ENCODE measurements at places on chromosomes 7 and 10.

- no peak for DNase-seq
Measured at GRCh38 chr7:96676919-96677318, 32.7 kb downstream of the SEM1 start.

DNA sequence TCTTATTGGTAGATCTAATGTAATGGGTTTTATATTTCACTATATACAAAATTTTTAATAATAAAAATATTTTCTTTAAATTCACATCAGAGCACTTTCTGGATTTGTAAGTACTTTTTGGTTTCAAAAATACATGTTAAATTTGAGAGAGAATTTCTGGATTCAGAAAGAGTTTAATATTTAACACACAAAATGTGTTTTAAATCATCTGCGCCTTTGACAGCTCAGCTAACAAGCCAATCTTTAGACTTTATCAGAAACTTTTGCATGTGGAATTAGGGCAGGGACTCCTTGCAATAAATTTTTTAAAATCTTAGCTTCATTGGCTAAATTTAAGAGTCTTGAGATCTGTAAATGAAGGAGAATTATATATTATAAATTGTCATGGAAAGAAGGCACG is 32.7 kb upstream of the RHOBTB1 start:
- no peak for DNase-seq

- DNase-seq, result peak; percentile 42
Measured at GRCh38 chr7:151008511-151009323, 15.6 kb downstream of the ATG9B start.

DNA sequence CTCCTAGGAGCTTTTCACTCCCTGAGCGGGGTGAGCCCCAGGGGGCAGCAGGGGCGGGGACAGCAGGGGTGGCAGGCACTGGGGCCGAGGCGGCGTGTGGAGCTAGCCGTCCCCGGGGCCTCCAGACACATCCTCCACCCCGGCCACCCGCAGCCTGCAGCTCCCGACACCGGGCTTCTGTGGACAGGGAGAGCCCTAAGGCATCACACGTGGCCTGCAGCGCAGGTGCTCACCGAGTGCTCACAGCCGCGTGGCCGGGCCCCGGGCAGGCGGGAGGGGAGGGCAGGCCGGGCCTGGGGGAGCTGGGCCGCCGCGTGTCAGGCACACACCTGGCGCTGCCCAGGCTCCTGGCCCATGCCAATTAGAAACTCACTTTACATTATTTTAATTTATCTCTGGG is 51.4 kb downstream of the MICALL2 start:
- DNase-seq, result no peak

DNA sequence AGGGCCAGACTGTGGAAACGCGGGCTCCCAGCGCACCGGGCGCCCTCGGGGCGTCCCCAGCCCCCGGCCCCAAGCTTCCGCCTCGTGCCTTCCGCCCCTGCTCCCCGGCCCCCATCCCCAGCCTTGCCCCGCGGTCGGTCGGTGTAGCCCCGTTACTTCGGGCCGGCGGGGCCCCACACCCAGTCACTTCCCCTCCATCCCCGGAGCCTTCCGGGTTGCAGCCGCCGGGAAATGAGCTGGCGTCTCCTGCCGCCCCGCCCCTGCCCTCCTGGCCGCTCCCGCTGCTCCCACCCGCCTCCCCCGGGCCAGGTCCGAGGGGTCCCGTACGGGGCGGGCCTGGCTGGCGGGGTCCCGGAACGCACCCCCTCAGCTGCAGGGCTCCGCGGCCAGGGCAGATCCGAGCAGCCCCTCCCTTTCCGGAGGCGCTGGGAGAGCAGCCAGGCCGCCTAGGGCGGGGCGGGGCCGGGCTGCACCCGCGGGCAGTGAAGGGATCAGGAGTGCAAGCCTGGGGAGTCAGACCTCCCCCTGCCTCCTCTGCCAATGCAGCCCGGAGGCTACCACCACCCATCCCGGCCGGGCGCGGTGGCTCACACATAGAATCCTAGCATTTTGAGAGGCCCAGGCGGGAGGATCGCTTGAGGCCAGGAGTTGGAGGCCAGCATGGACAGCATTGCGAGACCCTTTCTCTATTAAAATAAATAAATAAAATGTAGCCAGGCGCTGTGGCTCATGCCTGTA is 709 bp downstream of the ARPC1B start:
- peak; percentile 24 for DNase-seq

- DNase-seq, result no peak
Measured at GRCh38 chr7:37311355-37311754, 137.3 kb downstream of the ELMO1 start.

GRCh38 chr10:117007080-117007479 is 2.1 kb upstream of the SHTN1 start:
- DNase-seq, result no peak

- no peak for DNase-seq
Measured at GRCh38 chr10:51479711-51480110, 219.7 kb downstream of the CSTF2T start.

GRCh38 chr10:62155054-62155680 is 113.5 kb downstream of the RTKN2 start:
- DNase-seq, result no peak

GRCh38 chr10:58266003-58266825 is 1.5 kb downstream of the IPMK start:
- DNase-seq, result no peak

DNA sequence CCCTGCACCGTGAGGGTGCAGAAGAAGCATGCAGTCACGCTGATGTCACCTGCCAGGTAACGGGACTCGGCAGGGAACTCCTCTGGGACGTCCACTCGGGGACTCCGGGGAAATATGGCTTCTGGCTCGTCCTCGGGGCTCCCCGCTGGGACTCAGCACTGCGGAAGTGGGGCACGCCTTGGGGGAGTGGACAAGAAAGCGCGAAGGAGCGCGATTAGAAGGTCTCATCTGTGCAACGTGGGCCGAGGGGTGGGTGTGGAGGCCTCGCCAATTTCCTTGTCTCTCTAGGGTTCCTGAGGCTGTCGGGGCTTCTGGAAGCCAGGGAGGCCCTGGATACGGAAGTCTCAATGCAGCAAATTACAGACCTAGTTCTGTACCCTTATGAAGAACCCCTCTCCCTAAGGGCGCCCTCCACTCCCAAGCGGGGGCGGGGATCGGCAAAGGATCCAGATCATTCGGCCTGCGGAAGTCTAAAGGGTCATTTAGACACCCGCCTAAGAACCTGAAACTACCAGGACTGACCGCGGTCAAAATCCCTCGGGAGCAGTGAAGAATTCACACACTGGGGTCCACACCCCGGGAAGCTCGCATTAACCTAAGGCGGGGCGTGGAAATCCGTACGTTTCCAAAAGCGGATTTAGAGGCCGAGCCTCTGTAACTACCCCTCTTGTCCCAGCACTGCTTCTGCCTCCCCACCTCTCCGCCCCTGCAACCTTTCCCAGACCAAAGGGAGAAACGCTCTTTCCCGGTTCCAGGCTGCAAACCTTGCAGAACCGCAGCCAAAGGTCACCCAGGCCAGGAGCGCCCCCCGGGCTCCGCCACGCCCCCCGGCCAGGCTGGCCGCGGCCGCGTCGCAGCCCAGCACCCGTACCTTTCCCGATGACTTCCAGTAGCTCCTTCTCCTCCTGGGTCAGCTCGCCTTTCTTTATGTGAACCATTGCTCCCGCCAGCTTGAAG is 640 bp downstream of the ANKMY2 start:
- peak; percentile 12 for DNase-seq

- DNase-seq, result no peak
Measured at GRCh38 chr7:50470250-50471163, 20.4 kb upstream of the FIGNL1 start.

- no peak for DNase-seq
Measured at GRCh38 chr7:85226361-85227085, 39.7 kb upstream of the SEMA3D start.

DNA sequence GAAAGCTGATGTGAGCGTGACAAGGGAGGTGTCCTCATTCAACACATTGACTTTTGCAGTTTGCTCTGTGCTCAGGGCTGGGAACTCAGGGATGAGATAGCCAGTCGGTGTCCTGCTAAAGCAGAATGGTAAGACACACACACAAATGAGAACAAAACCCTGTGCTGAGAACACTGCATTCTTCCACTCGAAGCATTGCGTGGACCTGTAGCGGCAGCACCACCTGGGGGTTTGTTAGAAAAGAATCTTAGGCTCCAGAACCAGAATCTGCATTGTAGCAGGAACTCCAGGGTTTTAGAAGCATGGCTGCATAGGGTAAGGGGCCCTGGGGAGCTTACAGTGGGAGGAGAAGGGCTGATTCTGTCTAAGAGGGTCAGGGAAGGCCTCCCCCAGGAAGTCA is 21.5 kb upstream of the OGDHL start:
- DNase-seq, result no peak

DNA sequence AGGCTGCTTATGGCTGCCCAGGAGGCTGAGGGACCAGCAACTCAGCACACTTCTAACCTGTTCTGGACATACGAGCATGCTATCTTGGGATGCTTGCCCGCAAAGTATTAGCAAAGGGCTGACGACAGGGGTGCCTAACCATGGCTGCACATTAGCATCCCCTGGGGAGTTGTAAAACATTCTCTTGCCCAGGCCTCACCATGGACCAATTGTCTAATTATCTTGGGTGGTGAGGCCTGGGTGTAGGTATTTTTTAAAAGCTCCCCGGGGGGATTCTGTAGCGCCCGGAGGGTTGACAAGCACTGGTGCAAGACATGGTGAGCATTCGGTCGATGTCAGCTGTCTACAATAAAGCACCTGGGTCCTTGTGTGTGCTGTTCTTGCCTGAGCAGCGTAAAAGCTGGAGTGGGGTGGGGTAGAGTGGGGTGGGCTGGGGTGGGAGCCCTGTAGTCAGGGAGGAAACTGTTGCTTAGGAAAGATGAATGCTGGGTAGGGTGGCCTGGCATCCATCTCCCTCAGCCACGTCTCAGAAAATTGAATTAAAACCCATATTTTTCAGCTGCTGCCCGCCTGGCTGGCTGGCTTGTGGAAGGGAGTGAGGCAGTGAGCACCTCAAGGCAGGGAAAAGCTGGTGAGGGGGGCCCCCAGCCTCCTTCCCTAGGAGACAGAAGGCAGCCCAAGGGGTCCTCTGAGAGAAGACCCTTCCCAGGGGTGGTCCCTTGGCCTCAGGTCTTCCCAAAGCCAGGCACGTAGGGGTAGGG is 2.9 kb upstream of the ADCYAP1R1 start:
- no peak for DNase-seq

DNA sequence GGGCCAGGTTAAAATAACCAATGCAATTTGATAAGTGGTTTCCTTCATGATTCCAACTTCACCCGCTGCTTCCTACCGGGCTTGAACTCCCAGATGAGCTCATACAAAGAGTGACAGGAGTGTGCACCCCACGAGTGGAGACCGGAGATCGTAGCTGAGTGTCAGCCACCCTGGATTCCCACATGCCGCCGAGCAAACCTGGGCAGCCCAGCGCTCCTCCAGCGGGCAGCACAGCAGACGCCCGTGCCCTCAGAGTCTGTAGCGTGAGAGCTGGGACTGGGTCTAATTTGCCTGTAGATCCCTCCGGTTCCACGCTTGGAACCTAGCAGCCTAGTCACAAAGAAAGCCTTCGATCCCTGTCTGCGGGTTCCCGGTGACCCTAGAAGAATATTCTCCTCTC is 476.1 kb upstream of the MGMT start:
- DNase-seq, result no peak

GRCh38 chr7:18399436-18400235 is 95.9 kb upstream of the HDAC9 start:
- DNase-seq, result no peak

GRCh38 chr10:58981846-58982245 is 194.6 kb upstream of the PHYHIPL start:
- DNase-seq, result no peak

GRCh38 chr7:114255404-114255841 is 159.2 kb upstream of the FOXP2 start:
- DNase-seq, result no peak

DNA sequence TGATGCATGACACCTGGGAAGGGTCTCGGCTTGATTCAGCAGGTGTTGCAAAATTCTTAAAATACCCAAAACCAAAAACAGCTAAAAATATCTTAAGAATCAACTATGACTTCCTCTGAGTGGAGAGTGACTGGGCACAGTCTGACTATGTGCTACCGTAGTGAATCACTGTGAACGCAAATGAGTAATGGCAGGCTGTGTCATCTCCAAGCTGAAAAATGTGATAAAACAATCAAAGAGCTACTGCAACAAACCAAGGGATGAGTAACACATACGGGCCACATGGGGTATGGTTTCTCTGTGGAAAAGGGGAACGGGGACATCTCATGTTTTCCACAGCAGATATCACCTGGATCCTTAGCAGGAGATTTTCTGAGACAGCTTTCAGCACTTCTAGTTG is 127.5 kb downstream of the ABCA13 start:
- no peak for DNase-seq

DNA sequence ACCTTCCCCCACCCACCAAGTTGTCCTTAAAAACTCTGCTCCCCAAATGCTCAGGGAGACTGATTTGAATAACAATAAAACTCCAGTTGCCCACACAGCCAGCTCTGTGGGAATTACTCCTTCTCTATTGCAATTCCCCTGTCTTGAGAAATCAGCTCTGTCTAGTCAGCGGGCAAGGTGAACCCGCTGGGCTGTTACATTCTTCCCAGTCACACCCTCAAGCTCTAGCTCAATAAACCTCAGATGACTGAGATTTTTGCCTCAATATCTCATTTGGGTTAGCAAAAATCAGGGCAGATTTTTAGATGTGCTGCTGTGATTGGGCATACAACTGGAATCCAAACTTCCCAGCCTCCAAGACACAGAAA is 32.9 kb downstream of the SVOPL start:
- DNase-seq, result no peak

DNA sequence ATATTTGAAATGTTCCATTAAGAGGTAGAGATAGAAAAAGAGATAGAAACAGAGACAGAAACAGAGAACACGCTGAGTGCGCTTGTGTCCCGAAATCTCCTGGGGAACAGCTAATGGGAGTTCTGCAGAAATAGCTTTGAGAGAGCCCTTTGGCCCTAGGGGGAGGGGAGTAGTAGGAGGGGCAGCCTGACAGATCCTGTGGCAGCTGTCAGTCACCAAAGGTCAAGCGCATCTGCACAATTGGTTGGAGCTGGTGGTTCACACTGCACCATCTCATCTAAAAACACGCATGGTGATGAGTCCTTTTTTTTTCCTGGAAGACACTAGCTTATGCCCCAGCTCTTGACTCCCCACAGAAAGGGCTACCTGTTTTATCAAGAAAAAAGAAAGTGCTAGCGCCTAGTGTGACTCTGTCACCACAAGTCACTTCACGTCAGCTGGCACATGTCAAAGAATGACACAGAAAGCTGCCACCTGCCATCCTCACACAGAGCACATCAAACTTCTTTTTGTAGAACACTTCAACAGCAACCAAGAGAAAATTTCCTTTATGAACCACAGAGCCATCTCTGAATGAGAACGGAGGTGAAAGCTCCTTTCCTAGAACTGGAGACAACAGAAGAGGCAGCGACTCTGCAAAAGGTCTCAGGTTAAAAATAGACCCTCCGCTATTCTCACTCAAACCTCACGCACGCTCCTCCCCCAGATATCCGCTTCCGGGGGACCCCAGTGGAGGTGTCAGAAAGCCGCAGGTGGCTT is 125.7 kb downstream of the GFRA1 start:
- DNase-seq, result no peak

DNA sequence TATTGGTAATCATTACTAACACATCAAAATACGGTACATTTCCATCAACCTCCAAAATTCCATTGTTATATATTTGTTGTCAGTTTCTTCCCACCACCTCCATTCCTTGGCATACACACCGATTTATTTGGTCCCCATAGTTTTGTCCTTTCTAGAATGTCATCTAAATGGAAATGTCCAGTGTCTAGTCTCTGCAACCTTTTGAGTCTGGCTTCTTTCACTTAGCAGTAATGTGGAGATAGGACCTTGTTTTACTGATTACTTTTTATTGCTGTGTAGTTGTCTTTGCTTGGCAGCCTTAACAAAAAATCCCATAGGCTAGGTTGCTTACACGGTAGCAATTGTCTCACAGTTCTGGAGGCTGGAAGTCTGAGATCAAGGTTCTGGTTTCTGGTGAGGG is 22.5 kb downstream of the TRRAP start:
- no peak for DNase-seq

GRCh38 chr10:47035819-47036337 is 124.7 kb downstream of the PTPN20 start:
- DNase-seq, result no peak

All from stimulated activated CD4-positive, alpha-beta T cell treated with anti-CD3 and anti-CD28 coated beads, TNF-alpha, amount 100 ng/mL, for 1 hour (primary cell).